Stomach (tissue), 19 donors: ENCODE measurements at places on chromosomes 13 and 19. TPM values are rescaled to one million over a fixed set of nuclear protein-coding genes. Genes with fewer than 3 reads are reported as not detected.

DNA sequence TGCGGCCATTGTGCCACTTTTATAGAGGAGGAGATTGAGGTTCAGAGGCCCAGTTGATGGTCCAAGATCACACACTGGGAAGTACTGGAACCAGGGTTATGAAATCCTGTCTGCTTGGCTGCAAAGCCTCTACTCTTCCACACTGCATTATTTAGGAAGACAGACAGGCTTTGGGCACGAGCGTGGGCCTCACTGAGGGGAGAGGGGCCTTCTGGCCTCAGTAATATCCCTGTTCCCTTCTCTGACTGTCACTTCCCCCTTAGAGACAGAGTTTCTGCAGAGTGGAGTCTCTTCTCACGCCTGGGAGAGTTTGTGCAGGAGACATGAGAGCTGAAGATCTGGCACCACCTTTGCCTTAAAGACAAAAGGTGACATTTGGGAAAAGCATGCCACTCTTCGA, 49.0 kb upstream of the PNMA8B start:
- DNase-seq = no peak

DNA sequence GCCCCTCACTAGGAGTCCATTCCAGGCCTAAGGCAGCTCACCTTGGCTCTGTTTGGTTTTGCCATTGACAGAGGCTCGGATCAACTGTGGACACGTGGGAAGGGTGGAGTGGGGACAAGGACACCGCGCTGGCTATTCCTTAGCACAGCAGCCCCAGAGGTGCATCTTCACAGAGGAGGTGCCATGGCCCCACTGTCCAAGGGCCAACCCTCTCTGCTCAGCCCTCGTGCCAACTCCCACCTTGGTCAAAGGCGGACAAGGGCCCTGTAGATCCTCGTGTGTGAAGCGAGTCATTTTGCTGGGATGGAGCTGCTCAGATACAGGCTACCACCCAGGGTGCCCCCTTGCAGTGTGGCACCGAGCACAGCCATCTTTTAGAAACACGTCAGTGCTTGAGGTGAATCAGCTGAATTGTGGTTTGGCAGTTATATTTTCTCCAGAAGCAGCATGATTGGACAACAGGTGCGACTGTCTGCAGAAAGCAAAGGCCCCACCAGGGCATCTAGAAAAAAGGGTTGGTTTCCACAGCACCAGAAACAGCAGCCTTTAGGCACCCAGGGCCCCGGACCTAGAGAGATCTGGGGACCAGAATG, 192.1 kb upstream of the GPR12 start:
- no peak for DNase-seq

DNA sequence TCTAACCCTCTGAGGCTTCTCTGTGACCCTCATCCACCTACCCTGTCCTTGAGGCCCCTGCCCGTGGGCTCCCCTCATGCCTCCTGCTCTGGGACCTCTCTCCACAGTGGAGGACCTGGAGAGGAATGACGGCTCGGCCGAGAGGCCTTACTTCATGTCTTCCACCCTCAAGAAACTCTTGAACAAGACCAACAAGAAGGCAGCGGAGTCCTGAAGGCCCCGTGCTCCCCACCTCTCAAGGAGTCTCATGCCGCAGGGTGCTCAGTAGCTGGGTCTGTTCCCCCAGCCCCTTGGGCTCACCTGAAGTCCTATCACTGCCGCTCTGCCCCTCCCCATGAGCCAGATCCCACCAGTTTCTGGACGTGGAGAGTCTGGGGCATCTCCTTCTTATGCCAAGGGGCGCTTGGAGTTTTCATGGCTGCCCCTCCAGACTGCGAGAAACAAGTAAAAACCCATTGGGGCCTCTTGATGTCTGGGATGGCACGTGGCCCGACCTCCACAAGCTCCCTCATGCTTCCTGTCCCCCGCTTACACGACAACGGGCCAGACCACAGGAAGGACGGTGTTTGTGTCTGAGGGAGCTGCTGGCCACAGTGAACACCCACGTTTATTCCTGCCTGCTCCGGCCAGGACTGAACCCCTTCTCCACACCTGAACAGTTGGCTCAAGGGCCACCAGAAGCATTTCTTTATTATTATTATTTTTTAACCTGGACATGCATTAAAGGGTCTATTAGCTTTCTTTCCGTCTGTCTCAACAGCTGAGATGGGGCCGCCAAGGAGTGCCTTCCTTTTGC, 10.8 kb upstream of the ILF3 start:
- DNase-seq = no peak

DNA sequence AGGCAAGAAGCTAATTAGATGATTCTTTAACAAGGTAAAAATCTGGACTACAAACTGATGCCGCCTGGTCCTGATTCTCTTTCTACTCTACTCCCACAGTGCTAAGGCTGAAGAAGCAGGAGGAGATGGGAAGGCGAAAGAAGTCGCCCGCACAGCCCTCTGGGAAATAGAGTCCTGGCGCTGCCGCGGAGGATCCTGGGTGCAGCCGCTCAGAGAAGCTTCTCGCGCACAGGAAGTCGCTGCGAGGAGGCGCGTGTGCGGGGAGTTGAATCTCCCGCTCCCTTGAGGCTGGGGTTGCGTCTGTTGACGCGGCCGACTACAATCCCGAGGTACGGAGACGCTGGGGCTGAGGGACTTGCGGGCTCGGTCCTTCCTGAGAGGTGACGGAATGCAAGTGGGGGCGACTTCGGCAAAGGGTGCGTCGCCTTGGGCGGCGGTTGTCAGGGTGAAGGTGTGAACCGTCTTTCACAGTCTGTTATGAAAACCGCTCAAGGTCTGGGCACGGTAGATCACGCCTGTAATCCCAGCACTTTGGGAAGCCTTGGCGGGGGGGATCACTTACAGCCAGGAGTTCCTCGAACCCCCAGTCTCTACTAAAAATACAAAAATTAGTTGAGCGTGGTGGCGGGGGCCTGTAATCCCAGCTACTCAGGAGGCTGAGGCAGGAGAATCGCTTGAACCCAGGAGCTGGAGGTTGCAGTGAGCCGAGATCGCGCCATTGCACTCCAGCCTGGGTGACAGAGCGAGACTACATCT, at the start of gene ZNF473:
Gene ZNF473, plus strand, starts transcription at position 212 of the 756 bp plus-strand sequence. CDS start 5,078 bp downstream, outside the sequence.
- peak; percentile 98 for DNase-seq

DNA sequence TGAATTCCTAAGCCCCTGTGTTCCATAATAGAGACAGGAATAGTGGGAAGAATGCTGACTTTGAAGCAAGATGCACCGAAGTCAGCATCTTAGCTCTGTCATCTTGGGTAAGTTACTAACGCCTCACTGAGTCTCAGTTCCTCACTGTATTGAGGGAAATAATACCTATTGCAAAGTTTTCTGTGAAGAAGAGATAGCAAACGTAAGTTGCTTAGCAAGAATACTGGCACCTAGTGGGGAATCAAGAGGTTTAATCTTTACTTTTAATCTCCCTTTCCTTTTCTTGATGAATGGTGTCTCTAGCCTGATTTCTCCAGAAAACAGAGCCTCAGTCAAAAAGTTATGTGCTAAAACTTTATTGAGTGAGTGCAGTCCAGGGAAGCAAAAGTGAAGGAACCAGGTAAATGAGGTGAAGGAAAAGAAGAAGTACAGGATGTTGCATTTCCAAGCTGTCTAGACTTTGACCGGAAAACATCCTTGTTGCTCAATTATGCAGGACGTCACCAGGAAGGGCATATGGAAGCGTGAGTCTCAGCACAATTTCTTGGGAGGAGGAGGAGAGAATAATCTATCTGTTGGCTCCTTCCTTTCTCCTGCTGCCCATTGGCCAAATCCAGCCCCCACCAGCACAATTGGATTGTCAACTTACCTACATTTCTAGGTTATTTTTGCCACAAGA, 210.0 kb downstream of the B3GLCT start:
- no peak for DNase-seq

GRCh38 chr19:18156841-18157464, 4.0 kb downstream of the PIK3R2 start:
- peak; percentile 95 for DNase-seq

GRCh38 chr19:4066682-4067395, at the start of gene ZBTB7A:
ZBTB7A (minus strand) TSS chr19:4066899; CDS start chr19:4055232, 11,667 bp downstream.
- peak; percentile 91 for DNase-seq

DNA sequence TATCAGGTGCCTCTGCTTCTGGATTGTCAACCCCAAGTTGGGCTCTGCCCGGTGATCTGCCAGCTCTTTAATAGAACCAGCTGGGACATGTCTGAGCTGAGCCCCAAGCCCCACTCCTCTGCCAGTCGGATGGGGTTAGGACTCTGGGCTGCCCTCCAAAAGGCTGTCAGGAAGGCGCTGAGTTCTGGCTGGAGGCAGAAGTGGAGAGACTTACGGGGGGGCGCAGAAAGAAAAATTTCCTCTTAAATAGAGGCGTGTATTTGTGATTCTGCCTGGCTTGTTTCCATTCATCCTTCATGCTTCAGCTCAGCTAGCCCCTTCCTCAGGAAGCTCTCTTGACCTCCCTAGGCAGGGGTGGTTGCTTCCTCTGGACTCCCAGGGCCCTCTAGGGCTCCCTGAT, 985 bp upstream of the KCNK6 start:
- no peak for DNase-seq

Gene LRG1
- 17.2 TPM for total RNA-seq

Gene NCLN
- total RNA-seq = 55.1 TPM
